HS-27A (cell line): ENCODE measurements at places on chromosomes 2 and 18.

- no peak for DNase-seq
These were observed 238.9 kb downstream of the XIRP2 start for GRCh38 chr2:167127135-167127534.

GRCh38 chr2:20135631-20136050 is 84.2 kb upstream of the LAPTM4A start:
- no peak for DNase-seq

- peak; percentile 9 for DNase-seq
These were observed at the start of gene GALM for GRCh38 chr2:38665854-38666555. TSS of gene GALM (plus strand) at chr2:38666114. CDS start at chr2:38666162, 48 bp downstream.

GRCh38 chr2:201122276-201122675 is 6.3 kb downstream of the CFLAR start:
- DNase-seq = no peak

DNA sequence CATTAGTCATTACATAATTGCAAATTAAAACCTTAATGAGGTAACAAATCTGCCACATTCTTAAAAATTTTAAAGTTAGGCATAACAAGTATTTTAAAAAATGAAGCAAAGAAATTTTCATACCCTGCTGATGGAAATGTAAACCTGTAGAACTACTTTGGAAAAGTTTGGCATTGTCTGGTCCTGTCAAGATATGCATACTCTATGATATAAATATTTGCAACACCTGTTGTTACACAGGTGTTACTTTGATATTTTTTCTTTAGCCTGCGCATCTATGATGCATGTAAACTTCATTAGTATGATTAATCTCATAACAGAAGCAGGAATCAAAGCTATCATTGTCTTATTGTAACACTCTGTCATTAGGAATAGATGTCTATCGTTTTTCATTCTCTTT is 634.3 kb downstream of the TRIB2 start:
- no peak for DNase-seq
